Bronchial epithelial cell (primary cell): ENCODE measurements at places on chromosomes 7 and 10.

- DNase-seq, result no peak
These were observed 91.2 kb upstream of the CCZ1B start for GRCh38 chr7:6917258-6917657.

- DNase-seq, result no peak
These were observed 72.6 kb downstream of the PARP12 start for GRCh38 chr7:139990142-139990535.

DNA sequence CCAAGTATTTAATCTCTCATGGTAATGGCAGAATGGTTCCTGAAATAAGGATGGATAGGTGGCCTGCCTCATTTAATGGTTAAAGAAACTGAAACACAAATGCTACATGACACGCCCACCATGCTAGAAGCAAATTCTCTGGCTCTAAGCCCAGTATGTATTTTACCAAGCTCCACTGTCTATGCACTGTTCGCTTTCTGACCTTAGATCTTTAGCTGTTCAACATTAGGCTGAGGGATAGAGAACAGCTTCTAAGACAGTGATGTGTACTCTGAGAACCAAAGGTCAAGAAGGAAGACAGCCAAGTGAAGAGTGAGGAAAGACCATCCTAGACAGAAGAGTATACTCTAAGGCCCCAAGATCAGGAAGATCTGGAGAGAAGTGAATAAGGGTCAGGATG is 26.6 kb downstream of the FAM3C start:
- no peak for DNase-seq

DNA sequence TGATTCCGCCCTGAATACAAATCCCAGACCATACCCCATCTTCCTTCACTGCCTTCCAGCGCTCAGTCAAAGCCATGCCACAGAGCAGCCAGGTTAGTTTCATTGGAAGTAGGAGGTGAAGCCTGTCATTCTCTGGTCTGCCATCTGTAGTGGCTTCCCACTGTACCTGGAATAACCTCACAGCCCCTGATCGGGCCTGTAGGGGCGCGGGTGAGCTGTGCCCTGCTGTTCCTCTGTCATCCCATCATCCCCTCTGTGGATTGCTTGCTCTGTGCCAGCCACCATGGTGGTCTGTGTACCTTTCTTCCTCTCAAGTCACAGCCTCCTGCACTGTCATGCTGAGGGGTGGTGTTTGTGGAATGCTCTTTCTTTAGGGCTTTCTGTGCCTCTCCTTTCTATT is 155.1 kb downstream of the ZNF22 start:
- DNase-seq, result no peak

- no peak for DNase-seq
These were observed 64.5 kb downstream of the RAMP3 start for GRCh38 chr7:45221896-45222604.

GRCh38 chr10:49502358-49502757 is 36.6 kb downstream of the ERCC6 start:
- DNase-seq, result no peak

DNA sequence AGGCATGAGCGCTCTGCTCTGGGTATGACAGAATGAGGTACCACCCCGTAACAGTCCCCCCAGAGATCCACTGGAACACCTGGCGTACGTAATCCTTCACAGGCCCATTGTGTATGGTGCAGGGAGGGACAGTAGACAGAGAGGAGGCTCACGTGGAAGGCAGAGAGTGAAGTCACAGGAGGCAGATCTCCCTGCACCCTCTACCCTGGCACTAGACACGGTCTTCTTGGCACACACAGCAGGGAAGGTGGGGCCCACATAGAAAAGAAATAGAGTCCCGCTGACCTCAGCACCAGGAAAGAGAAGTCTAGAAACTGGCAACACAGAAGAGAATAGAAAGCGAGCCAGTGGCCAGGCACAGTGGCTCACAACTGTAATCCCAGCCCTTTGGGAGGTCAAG is 51.9 kb downstream of the SLC29A4 start:
- DNase-seq, result no peak

GRCh38 chr10:24751716-24752115 is 28.0 kb upstream of the ARHGAP21 start:
- DNase-seq, result no peak

- peak; percentile 61 for DNase-seq
These were observed 100.3 kb downstream of the HGF start for GRCh38 chr7:81669476-81670105.

- no peak for DNase-seq
These were observed 93.6 kb downstream of the HTR5A start for GRCh38 chr7:155163696-155164095.

DNA sequence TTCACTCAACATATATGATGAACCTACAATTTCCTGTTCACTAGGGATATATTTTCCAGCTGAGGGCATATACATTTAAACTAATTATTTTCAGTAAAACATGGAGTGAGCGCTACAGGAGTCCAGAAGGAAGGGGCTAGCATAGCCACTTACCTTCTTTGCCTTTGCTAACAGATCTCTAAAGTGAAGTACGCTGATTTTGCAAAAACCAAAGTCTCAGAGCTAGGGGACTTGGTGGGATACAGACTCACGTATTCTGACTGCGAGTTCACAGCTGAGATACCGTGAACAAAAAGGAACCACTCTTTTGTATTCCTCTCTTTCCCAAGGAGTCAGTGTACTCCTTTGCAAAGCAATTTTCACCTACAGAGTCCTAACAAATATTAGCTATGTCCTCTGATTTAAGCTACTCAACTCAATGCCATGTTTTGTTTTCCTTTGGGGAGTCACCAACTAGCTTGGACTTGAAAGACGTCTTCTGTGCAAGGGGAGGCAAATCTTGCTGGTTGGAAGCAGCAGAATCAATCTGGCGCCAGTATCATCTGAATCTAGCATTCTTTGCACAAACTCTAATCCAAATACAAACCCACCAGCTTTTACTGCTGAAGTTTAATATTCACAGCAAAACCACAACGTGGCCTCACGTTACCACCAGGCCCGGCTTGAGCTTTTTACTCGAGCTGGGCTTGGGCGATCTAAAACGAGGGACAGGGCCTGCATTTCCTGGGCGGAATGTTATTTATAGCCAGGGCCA is 657 bp downstream of the CDNF start:
- peak; percentile 51 for DNase-seq

GRCh38 chr7:127731431-127732080 is 79.6 kb downstream of the SND1 start:
- no peak for DNase-seq

DNA sequence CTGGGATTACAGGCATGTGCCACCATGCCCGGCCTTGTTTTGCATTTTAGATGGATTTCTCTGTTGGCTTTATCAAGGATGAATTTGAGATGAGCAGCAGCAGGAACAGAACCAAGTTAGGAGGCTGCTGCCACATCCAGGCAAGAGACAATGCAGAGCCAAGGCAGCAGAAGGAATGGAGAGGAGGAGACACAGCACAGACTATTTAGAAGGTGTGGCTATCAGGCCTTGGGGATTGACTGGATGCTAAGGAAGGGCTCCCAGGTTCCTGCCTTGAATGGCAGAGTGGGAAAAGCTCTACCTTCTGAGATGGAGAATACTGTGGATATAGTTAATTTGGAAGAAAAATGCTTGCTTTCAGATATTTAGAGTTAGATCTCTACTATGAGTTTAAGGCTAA is 484.7 kb upstream of the C7orf33 start:
- DNase-seq, result no peak

DNA sequence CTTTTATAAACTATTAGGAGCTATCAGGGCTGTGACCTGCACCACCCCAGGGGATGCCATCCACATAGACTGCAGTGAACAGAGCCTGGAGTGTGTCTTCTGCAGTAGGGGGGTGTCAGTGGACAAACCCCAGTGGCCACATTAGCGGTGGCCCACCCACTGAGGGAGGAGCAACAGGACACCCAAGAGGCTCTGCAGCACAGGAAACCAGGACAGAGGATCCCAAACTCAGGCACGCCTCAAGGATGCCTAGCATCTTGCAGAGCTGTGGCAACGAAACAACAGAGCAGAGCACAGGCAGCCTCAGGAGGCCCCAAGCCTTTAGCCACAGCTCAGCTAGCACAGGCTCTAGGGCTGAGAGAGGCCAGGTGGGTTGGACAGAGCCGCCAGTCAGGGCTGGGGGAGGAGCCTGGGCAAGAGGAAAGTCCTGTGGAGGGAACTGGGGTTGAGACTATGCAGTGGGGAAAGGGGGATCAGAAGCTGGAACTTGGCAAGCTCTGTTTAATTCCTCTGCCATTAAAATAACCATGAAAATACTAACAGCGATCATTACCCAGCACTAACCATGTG is 53.8 kb downstream of the GRID1 start:
- DNase-seq, result no peak

- no peak for DNase-seq
These were observed 63.6 kb upstream of the CARD11 start for GRCh38 chr7:3107228-3107763.

- peak; percentile 77 for DNase-seq
These were observed 131.8 kb downstream of the FAM204A start for GRCh38 chr10:118210276-118210675.

DNA sequence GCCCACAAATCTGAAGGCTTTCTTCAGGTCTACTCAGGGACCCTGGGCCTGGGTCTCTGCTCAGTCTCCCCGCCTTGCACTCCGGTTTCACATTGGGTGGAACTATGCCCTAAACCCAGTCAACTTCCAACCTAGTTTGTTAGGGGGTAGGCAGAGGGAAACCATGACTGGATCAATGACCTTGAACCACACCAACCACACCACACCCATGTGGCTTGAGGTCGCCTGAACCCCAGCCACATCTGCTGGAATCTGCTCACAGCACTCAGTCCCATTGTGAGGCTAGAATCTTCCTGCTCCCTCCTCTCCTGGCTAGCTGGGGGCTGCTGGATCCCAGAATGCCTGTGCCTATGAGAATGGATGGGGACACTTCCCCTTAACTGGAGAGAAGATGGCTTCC is 17.9 kb downstream of the RFC2 start:
- no peak for DNase-seq

DNA sequence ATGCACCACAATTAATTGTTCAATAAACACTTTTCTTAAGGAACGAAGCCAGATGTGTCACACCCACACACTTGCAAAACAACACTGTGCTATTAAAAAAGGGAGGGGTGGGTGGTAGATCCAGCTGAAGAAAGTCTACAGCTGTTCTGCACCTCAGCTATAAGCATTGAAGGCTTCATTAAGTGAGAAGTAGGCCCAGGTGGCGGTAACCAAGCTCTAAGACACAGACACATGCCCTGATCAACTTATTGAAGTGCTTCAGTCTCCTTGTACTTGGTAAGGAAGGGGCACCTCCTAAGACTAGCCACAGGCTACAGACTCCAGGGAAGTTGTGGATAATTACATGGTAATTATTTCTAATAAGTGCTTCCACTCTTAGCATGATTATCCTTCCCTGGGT is 4.5 kb upstream of the CPVL start:
- no peak for DNase-seq

GRCh38 chr7:90262438-90262837 is 17.5 kb downstream of the CFAP69 start:
- DNase-seq, result peak; percentile 49

DNA sequence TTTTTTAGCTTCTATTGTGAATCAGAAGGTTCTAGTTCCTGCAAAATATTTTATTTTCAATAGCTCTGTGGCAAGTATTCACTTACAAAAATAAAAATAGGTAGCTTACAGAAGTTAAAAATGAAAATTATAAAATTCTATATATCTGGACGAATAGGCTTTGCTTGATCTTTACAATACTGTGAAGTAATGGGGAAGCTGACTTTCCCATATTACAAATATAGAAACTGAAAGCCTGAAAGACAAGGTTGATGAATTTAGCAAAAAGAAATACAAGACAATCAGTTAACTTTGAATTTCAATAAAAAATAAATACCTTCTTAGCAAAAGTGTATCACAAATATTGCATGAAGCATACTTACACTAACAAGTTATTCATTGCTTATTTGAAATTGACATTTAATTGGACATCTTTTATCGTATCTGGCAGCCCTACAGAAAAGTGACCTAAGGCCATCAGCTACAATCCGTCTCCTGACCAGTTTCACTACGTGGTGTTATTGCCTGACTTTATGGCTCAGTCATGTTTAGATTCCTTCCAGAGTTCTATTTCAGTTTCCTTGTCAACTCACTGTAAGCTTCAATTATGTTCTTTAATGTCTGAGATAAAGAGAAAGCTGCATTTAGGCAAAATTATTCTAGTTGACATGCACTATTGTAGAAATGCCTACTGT is 310.5 kb upstream of the HGF start:
- DNase-seq, result no peak

- DNase-seq, result no peak
These were observed 166.6 kb downstream of the THSD7A start for GRCh38 chr7:11665357-11665756.

DNA sequence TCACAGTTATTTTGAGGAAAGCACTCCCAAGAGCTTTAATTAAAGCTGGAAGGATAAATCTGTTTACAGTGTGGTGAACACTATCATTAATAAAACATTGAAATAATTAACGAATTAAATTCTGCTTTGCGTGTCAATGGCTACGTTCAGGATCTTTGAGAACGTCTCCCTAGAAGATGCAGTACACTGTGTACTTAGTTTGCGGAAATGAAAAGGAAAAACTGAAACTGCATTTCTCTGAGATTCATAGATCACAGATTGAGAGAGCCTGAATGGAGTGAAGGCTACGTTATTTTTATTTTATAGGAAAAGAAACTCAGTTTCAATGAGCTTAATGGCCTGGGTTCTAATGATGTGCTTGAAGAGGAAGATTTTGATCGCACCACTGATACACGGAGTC is 85.3 kb downstream of the NRP1 start:
- no peak for DNase-seq

GRCh38 chr10:74194545-74194944 is 43.5 kb downstream of the ADK start:
- peak; percentile 65 for DNase-seq

DNA sequence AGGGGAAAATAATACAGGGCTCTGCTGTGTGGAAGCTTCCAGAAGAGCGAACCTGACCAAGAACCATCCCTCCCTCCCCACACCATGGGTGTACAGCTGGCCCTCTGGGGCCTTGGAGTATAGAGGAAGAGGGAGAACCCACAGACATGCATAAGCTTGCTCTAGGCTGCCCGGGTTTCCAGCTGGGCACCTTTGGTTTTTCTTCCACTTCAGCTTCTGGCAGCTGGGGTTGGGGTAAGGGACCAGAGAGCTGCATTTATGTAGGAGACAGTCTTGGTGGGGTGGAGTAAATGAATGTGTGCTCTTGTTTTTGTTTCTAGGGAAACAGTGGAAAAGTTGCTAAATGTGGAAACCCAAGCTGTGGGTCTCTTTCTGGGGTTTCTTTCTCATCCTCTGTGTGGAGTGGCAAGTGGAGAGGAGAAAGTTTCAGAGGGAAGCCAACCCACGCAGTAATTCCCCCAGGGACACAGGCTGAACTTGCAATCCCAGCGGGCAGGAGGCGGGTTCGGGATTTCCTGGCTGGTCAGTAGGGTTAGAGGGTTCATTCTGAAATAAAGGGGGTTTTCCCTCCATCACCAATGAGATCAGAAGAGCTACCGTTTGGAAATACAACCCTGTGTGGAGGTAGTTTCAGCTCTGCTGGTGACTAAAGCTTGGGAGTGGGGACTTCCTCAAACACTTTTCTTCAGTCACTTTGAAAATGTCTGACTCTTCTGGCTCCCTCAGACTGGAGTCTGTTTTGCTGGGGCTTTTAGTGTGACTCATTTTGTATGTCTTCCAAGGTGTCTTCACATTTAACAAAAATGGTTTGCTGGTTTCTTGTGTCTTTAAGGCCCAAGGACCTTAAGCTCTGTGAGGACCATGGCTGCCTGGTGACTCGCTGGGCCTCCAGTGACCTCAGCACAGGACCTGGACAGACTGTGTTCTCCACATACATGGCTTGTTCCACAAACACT is 22.2 kb upstream of the SRGN start:
- DNase-seq, result peak; percentile 67
